ENCODE measurements at places on chromosomes 5 and 9.

- no peak for DNase-seq
These were observed 20.2 kb downstream of the COL5A1 start for GRCh38 chr9:134661791-134662142.

DNA sequence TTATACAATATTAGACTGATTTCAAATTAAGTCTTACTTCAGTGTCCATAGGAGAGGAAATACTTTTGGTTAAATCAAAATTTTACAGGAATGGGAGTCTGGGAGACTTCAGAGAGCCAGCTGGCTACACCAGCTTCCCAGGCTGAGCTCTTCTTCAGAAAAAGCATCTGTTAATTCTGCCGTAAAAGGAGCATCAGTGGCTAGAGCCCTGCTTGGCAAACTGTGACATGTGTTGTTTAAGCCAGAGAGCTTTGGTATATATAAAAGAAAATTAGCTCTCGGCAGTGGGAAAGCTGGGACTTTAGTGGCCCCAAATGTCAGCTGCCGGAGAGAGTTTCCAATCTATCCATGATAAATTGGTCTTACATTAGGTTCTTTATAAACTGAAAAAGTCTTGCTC is 378.8 kb upstream of the TUSC1 start:
- no peak for DNase-seq

DNA sequence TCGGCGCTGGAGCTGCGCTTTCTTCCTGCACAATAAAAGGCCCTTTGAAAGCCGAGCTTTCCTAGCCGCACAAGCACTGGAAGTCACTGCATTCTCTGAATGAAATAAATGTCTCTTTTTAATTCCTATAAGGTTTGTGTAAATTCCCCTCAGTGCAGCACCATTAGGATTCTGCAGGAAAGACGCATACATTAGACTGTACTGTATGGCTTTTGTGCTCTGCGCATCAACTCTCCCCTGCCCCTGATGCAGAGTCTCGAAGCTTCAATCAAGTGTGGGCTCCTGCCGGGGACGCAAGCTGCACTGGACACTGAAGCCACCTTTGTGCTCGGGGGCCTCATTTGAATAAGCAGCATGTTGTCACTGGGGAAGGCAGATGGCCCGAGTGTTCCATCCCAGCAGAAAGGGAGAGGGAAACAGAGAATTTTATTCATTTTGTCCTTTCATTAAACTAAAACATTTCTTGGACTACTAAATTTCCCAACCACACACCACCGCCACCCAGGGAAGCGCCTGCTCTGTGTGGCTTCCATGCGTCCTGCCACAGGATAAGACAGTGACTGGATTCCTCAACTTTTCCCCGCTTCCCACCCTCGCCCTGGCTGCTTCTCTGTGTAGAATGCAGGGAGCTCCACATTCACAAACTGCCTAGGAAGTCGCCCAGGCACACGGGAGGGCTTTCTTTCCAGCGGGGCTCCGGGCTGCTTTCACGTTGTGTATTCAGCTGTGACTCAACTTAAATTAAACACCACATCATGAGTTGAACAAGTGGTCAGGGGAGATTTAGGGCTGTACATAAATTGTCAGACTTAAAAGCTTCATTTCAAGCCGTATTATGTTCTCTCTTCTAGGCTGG is 635.4 kb downstream of the IRX1 start:
- DNase-seq: peak; percentile 85

DNA sequence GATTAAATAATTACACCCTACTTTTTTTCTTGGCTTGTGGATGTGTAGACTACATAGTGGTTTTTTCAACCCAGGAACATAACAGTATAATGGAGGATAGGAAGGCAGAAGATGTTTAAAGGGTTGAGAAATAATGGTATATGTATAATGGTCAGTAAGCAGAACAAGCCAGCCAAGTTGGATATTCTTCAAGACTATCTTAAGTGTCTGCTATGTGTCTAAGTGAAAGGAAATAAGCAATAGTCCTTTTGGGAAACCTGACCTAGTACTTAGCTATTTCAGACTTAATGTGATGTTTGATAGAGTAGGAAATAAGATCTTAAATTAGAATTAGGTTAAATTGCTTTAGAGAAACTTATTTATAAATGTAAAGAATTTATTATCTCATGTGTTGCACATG is 85.7 kb downstream of the PTPDC1 start:
- no peak for DNase-seq

GRCh38 chr9:71812385-71812784 is 44.1 kb upstream of the CEMIP2 start:
- DNase-seq: no peak

GRCh38 chr5:157222506-157223230 is 42.0 kb downstream of the ITK start:
- no peak for DNase-seq

- DNase-seq: peak; percentile 4
These were observed 59.1 kb downstream of the PDCD1LG2 start for GRCh38 chr9:5569409-5569808.

GRCh38 chr9:33651125-33651524 is 127.1 kb downstream of the ANKRD18B start:
- DNase-seq: no peak

GRCh38 chr9:137809040-137809576 is 68.5 kb upstream of the CACNA1B start:
- DNase-seq: no peak
